ENCODE measurements at places on chromosomes 12 and 14.

GRCh38 chr12:66920205-66920604, 241.3 kb upstream of the GRIP1 start:
- no peak for DNase-seq

DNA sequence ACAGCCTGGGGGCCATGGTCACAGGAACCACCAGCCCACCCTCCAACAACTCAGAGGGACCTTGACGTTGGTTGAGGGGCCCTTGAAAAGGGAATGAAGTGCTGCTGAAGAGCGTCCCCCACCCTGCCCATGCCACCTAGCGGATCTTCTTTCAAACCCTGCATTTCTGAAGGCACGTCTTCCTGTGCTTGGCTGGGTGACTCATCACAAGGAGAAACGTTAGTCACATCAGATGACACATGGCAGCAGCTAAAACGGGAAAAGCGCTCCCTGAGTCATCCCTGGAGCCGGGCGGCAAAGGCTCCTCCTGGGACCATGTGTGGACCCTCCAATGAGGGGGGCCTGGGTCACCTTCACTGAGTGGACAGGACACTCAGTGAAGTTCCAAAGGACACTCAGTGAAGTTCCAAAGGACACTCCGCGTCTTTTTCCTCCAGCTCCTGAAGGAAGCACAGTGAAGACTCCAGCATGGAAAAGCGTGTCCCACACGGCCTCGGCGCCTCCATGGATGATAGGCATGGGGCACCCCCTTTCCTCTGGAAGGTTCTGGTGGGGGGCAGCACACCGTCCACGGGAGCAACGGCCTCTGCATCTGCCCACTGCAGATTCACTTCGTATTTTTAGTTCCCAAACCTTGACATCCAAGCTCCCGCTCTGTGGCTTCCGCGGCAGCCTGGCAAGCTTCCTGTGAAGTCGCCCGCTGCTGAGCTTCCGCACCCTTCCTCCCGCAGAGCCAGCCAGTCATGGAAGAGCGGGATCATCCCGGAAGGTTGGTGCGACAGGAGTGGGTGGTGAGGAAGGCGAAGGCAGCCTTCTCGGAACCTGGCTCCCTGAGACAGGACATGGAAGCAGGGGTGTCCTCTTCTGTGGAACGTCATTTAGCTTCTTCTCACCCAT, 383.4 kb downstream of the VRK1 start:
- no peak for DNase-seq

GRCh38 chr14:68983191-68983590, 4.1 kb upstream of the ACTN1 start:
- DNase-seq = no peak

DNA sequence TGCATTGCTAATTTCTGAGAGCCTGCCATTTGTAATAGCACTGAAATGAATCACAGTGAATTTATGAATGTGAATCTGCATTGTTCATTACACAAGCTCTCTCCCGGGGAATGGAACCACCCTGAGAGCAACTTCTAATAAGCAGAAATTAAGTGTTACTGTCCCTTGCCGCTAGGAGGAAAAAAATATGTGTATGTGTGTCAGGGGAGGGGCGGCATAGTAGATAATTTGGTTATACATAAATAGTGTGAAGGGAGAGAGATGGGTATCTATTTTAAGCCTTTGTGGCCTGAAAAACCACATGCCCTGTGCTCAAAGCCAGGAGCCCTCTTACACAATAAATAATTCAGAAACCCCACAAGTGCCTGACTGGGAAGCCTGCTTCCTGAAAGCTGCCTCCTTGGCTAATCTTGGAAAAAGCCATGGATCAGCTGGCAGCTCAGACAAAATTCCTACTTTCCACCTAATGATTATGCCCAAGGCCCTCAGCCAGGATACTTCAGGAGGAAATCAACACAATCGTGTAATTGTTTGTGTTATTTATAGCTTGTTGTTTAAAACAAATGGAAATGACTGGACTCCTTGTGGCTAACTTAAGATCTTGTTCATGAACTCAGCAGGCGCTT, 366.2 kb upstream of the KITLG start:
- DNase-seq = no peak

DNA sequence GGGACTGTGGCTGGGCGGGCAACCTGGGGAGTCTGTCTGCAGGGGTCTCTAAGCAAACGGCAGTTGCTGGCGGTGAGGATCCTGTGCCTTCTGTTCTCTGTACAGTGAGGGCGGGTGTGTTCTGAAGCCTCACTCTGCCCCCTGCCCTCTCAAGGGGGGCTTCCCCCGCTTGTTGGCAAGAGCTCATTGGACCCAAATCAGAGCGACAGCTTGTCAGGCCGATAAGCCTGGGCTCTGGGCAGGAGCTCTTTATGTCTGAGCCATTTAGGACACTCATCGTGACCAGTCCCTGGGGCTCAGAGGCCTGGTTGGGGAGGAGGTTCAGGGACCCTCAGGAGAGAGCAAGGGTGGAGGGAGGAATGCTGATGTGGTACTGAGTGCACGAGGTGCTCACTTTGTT, 136.0 kb downstream of the TSPAN9 start:
- DNase-seq = no peak

DNA sequence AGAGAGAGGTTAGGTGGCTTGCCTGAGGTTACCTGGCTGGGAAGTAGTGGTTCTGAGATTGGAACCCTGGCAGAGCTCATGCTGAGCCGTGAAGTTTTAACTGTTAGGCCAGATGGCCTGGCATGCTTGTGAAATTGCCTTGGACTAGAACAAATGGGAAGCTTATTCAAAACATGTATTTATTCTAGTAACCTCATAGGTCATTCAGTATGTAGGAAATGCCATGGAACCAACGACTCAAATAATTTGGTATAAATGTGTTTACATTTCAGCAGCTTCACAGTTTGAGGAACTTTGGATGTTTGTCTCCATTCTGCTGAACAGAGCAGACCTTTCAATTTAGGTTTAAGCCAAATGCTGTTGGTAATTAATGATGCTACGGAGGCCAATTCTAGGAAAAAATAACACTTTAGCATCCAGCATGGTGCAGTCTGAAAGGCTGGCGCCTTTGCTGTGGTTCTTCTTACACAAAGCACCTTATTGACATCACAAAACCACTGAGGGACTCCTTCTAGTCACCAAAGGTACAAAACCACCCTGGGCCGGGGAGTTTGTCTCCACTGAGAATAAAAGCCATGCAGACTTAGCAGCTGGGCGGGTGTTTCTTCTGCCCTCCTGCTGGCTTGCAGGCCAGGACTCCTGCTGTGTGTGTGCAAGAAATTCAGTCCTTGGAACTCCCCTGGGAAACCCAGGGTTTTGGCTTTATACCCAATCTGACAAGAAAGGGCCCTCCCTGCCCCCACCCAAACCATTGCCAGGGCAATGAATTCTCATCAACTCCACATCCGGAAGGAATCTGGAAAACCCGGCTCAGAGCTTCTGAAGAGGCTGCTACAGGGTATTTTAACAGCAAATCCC, 64.2 kb downstream of the ELK3 start:
- no peak for DNase-seq

GRCh38 chr12:71592841-71593240, 70.8 kb downstream of the ZFC3H1 start:
- no peak for DNase-seq

DNA sequence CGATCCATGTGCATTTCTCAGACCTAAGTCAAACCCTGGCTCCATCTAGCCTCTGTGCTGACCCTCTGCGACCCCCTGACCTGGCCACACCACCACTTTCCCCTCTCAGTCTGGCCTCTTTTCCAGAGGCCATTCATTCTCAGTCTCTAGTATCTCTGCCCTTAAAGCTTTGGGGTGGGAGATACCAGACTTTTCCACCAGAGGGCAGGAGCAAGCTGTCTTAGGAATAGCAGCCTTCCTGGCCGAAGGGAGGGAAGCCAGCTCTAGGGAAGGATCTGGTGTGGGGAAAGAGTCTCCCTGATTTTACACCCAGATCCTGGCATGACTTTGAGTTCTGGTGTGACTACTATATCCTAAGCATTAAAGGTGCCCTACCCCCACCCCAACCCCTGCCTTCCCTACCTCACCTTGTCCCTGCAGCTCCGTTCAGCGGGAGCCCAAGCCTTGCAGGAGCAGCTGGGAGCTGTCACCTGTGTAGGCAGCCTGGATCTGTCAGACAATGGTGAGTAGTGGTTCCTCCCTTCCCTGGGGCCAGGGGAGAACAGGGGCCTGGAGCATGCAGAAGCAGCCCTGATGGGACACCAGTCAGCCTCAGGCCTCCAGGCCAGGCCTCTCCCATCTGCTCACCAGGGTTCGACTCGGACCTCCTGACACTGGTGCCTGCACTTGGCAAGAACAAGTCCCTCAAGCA, 6.6 kb downstream of the CARMIL3 start:
- DNase-seq = no peak

DNA sequence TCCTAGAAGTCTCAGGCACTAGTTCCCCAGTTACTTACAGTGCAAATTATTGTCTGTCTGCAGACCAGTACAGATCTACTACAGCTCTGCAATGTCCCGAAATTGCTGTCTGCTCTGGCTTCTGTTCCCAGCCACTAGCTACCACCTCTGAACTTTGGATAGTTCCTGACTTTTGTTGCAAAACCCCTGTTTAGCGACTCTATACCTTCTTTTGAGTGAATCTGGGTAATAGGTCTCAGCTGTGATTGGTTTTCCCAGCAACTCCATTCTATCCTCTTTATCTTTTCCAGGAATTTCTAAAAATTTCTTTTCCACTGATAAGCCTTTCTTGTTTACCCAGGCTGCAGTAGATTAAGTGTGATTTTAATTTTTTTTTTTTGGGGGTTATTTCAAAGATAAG, 16.8 kb downstream of the KCNJ8 start:
- no peak for DNase-seq

DNA sequence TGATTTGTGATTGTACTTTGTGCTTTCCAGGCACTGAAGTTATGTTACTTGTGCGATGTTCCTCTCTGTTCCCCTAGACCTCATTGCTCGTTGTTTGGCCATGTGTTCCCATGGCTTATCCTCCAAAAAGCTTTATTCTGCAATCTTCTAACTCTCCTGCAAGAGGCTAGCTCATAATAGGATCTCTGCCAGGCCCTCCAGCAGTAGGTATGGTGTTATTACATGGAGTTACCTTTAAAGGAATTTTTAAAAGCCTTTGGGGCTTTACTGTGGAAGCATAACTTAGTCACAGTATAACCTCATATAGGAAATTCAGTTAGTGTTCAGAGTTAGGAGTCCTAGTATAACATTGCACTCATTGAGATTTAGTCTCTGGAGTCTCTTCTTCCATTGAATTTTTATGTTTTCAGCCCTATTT, 292.3 kb downstream of the RAD51B start:
- no peak for DNase-seq

GRCh38 chr14:72128629-72129028, 196.4 kb downstream of the RGS6 start:
- no peak for DNase-seq

GRCh38 chr14:23620177-23620702, 15.9 kb upstream of the DHRS2 start:
- DNase-seq = no peak

DNA sequence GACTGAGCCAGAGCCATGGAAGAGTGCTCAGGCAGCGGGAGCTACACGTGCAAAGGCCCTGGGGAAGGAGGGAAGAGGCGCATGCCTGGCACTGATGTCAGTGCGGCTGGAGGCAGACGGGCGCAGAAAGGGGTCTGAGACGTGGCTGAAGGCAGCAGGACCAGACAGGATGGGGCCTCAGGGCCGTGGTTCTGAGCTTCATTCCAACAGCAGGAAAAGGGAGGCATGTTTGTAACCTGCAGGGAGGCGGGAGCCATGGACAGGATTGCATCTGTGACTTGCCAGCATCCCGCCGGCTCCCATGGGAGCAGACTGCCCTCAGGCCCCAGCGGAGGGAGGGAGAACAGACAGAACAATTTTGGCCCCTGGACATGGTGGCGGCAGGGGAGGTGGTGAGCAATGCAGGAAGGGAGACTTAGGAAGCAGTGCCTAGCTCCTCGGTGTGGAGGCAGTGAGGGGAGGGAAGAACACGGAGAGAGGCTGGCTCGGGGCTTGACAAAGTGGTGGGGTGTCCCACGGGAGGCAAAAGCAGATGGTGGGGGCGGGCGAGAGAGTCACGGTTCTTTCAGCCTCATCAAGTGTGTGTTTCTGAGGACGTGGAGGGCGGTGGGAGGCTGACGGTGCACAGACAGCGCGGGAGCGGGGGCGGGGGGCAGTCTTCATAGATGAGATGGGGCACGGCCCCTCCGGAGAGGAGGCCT, 33.3 kb upstream of the INF2 start:
- DNase-seq = no peak

DNA sequence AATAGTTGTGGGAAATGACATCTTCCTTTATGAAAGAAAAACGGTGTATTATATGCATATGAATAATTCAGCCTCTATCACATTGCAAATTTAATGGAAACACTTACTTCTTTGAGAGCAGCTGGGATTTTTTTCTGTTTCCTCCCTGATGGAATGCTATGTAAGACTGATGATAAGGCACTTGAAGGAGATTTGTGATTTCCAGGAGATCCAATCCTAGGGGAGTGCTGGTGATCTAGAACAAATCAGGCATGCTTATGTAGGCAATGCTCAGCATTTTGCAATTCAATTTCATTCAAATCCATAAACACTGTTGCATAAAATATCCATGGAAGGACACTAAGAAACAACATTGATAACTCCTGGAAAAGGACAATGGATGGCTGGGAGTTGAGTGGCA, 16.0 kb upstream of the NR2C1 start:
- DNase-seq = no peak

DNA sequence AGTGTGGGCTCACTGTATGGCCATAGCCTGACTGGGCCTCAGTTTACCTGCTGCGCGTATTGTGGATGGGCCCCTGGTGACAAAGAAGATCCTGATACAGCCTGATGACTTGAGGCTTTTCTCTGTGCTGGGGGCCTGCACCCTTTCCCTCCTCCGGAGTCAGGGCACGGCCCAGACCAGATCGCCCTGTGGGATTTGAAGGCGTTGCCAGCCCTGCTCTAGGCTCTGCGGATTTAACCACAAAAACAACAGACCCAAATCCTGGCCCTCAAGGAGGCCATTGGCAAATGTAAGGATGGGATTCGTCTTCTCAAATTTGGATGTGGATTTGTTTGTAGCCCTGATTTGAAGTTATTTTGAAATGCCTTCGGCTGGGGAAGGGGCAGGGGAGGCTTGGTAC, 195.8 kb downstream of the TSPAN9 start:
- no peak for DNase-seq

DNA sequence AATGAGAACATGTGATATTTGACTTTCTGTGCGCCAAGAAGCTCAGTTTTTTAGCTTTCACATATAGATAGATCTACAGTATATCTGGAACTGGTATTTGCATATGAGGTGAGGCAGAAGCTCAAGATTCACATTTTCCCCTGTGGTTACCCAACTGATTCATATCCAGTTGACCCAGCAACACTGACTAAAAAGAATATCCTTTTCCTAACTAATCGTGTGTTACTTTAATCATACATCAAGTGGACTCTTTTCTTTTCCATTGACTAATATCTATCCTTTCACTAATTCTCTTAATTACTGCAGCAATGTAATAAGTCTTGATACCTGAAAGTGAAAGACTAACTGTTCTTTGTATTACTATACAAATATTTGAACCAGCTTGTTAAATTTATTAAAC, 236.1 kb downstream of the AEBP2 start:
- DNase-seq = no peak

DNA sequence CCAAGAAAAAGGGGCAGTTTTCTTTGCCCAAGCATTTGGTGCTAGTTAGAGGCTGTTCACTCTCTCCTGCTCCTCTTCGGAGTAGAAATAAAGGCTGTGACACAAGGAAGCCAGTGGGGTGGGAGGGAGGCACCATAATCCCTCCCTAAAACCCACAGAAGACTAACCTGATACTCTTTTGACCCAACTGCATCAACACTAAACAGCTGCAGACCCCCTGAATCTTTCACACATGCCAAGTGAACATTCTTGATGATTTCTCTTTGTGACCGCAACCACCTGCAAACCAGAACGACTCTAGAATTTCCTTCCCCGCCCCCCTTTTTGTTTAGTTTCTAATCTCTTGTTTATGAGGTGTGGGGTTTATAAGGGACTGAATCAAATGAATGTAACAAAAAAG, 175.8 kb upstream of the BCL2L14 start:
- DNase-seq = no peak

All from activated CD8-positive, alpha-beta memory T cell treated with anti-CD3 and anti-CD28 coated beads for 1 hour (primary cell).